ENCODE measurements at places on chromosomes 2 and 18.

DNA sequence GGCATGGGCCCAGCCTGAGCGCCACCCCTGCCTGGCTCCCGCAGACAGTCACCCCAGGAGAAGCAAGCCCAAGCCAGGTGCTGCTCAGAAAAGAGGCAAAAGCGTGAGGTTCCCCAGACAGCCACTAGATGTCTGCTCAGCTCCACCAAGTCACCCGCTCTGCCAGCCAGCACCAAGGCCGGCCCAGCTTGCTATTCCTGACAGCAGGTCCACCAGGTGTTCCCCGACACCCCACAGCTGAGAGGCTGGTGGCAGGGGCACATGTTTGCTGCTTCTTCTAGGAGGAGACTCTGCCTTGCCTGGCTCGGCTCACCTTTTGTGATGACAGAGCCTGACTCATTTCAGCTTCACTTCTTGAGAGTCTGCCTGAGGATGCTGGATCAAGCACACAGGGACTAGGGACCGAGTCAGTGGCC, 206.7 kb downstream of the MGAT5 start:
- peak; percentile 74 for DNase-seq

- no peak for DNase-seq
Observed at GRCh38 chr2:198134293-198134955, 330.0 kb downstream of the PLCL1 start.

GRCh38 chr2:204049635-204050034, 113.1 kb downstream of the ICOS start:
- DNase-seq, result no peak

DNA sequence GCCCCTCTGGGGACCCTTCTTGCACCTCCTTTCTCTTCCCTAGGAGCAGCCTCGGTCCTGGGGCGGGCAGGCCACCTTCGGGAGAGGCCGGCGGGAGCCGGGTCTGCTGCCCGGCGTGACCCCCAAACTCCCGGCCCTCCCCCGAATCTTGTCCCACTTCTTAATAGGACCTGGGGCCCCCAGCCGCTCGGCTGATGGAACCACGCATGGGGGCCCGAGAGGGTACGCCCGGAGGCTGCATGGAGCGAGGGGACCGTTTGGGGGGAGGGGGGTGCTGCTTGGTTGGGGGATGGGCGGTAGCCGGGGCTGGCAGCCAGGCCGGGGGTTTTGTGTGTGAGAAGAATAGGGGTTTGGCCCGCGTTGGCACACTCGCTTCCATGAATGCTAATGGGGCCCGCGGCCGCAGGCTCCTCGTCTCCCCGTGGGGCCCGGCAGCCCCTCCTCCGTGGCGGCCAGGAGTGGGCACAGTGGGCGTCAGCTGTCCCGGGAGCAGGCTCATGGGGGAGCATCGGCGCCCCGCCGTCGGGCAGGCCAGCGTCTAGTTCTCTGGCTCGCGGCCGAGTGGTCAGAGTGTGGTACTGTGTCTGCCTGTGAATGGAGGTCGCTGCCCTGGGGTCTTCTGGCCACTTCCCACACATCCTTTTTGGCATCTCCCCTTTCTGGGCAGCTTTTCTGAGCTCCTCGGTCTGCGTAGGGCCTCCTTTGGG, 1.0 kb downstream of the GAREM2 start:
- no peak for DNase-seq

- DNase-seq, result no peak
Observed at GRCh38 chr2:201879996-201880395, 73.7 kb downstream of the CDK15 start.

GRCh38 chr2:232104076-232104646, 142.6 kb downstream of the DIS3L2 start:
- DNase-seq, result no peak

DNA sequence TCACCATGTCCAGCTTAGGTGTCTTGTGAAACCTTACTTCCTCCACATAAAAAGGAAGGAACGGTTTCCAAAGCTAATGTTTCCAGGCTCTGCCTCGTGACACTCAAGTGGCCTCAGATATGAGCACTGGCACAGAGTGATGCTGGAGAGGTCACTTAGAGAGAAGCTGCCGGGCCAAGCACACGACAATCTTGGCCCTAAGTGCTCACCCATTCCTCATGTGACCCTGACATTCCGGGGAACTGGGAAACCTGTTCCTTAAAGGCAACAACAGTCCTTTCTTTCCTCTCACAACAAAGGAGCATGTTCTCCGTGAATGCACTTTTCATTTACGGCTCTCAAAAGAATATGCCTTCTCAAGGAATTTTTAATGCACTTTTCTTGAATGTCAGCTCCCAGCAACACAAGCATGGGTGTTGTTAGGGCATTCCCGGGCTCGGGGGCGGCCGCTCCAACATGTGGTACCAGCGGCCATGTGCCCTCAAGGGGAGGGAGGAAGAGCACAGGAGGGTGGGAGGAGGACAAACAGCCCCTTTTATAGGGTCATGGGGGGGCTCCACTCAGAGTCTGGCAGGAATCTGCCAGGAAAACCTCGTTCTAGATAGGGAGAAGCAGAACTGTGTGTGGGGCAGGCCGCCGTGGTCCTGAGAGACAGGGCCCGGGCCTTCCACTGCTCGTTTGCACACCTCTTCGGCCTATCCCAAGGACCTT, 118.6 kb downstream of the MBP start:
- DNase-seq, result no peak

- no peak for DNase-seq
Observed at GRCh38 chr2:144671695-144672455, 152.0 kb upstream of the ZEB2 start.

GRCh38 chr18:9104244-9104901, 1.9 kb downstream of the NDUFV2 start:
- DNase-seq, result no peak

GRCh38 chr18:78996741-78997490, 17.3 kb downstream of the SALL3 start:
- no peak for DNase-seq

- DNase-seq, result no peak
Observed at GRCh38 chr2:224947566-224947965, 94.7 kb downstream of the DOCK10 start.

DNA sequence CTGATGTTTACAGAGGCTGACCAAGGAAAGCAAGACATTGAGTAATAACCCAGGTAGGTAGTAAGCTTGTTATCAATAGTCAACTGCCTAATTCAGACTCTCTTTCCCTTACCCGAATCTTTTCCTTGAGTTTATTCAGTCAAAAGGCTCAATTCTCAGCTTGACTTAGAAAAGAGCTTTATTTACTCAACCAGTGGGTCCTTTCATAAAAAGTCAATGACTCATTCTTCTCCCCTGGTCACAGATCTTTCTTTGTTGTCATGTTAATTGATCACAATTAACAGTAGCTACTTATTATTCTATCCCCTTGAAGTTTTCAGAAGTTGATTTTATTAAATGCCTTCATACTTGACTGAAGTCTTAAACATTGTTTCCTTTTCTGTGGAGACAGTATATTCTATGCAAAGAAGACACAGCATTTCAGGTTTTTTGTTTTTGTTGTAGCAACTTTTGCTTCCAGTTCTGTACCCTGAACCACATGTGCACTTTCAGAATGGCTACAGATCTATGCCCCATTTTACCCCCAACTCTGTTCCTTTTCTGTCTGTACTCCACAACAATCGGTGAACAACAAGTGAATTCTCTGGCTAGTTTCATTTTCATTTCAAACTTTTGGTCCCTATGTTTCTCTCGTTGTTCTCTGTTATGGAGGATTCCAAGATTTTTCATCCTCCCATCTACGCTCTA, 428.3 kb downstream of the NCKAP5 start:
- no peak for DNase-seq

DNA sequence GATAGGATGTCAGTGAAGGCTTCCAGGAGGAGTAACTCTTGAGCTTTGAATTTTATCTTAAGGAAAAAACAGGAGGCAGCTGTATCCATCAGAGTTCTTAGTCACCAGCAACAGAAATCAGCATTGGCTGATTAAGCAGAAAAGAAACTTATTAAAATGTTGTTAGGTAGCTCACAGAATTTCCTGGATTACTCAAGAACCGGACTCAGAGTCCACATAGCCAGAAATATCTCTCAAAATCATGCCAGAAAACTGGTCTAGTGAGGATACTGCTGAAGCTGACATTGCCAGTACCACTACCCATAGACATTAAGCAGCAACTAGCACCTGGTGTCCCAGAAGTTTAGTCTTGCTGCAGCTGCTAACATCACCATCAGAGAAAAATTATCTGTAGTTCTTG, 10.1 kb upstream of the AFTPH start:
- DNase-seq, result no peak

DNA sequence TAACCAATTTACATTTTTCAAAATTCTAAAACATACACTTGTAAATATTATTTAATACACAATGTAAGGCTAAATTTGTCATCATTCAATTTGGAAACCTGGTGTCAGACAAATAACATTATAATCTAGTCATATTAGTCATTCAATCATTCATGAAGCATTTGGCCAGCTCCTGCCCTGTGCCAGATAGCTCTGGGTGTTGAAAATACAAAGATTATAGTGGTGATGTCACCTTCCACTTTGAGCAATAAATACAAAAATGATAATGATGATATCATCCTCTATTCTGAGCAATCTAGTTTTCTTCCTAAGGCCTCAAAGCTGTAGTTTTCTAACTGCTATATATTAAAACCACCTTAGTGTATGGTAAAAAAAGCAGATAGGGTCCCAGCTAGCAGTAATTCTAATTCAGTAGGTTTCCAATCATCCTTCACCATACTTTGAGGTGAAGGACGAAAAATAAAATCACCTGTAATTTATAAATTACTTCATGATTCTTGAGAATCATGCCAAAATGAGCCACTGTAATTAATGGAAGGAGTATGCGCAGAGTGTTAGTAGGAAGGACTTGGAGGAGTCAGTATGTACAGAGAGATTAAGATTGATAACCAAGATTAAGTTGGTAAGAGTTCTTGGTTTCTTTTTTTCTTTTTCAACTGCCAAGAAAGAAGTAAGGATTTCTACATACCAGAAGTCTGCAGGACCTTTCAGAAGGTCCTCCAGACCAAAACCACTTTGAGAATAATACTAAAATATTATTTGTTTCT, 23.2 kb downstream of the MEMO1 start:
- DNase-seq, result no peak

- DNase-seq, result no peak
Observed at GRCh38 chr2:48529194-48529593, 760 bp upstream of the STON1 start.

- DNase-seq, result no peak
Observed at GRCh38 chr18:26806224-26806623, 59.3 kb downstream of the AQP4 start.

DNA sequence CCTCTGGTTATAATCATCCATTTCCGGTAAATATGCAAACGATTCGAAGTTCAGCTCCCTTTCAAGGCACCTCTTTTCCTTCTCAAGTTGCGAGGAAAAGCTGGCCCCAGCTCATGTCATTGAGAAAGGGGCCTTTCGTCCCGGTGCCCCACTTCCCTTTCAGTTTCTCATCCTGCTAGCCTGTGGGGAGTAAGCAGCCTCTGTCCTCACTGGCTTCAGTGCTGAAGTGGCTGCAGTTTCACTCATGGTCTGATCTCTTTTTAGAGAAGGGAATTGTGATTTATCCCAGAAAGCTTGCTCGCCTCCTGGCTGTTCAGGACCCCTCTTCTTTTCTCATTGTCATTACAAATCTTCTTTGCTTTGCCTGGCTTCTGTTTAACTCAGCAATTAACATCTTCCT, 207.5 kb downstream of the NR4A2 start:
- no peak for DNase-seq

- DNase-seq, result no peak
Observed at GRCh38 chr2:159145745-159146354, 140.7 kb downstream of the WDSUB1 start.

DNA sequence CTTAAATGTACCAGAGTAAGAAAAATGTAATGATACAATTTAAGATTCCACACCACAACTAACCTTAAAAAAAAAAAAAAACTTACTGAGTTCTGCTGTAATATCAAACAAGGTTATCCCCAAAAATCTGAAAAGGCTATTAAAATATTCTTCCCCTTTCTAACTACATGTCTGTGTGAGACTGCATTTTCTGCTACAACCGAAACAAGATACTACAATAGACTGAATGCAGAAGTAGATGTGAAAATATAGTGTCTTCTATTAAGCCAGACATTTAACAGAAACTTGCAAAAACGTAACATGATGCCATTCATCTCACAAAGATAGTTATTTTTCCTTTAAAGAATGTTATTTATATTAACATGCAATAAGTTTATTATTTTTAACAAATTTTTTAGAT, 16.2 kb downstream of the SS18 start:
- no peak for DNase-seq

GRCh38 chr2:226087505-226088365, 688.2 kb downstream of the NYAP2 start:
- DNase-seq, result no peak

GRCh38 chr2:19579461-19579860, 221.0 kb upstream of the OSR1 start:
- no peak for DNase-seq

- DNase-seq, result no peak
Observed at GRCh38 chr2:119590873-119591272, 46.6 kb downstream of the CFAP221 start.

GRCh38 chr2:130760754-130761751, 5.7 kb downstream of the AMER3 start:
- no peak for DNase-seq

- no peak for DNase-seq
Observed at GRCh38 chr2:202042444-202042843, 8.8 kb downstream of the FZD7 start.

GRCh38 chr2:177302552-177302951, 38.0 kb upstream of the NFE2L2 start:
- DNase-seq, result no peak

DNA sequence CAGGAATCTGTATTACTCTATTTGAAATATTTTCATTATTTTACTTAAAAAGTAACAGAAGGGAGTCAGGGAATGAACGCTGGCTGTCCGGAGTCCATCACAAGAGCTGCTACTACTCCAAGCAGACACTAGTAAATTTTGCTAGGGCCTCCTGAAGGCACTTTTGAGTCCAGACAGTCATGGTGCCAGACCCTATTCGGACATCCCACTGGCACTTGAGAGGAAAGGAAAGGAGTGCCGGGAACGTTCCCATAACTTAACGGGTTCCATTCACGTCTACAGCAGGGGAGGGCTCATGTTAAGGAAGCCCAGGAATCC, 563 bp upstream of the GMCL1 start:
- DNase-seq, result no peak

DNA sequence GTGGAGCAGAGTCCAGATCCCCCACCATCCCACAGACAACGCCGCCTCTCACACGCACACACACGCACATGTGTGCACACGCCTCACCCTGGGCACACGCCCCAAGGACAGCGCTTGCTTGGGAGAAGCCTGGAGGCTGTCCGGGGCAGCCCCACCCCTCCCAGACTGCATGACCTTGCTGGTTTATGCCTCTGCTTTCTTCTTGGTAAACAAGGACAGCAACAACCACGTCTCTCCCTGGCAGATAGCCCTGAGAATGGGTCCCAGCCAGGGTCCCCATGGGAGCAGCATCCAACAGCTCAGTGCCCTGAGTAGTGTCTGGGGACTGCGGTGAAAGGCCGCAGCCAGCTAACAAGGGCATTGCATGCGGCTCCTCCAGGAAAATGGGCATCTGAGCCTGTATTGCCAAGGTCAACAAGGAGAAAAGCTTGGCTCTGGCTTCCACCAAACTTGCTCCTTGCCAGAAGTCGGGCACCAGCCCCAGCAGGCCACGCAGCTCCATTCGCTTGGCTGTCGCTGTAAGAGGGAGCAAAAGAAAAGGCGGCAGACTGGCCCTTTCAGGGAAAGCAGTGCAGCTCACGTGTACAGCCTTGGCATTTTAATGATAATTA, 234.6 kb downstream of the EIPR1 start:
- no peak for DNase-seq

GRCh38 chr2:76599732-76600368, 889.1 kb upstream of the GCFC2 start:
- DNase-seq, result no peak

GRCh38 chr18:35710581-35710980, 129.0 kb downstream of the GALNT1 start:
- DNase-seq, result no peak

All from upper lobe of right lung (tissue), 1 donor.